Activated CD4-positive, alpha-beta T cell treated with anti-CD3 and anti-CD28 coated beads, Interleukin-2, amount 10 ng/mL, durations not matched to agents 24 days and 14 days (primary cell): ENCODE measurements at places on chromosomes 7 and 10.

- no peak for DNase-seq
- H3K27me3 ChIP-seq = peaks cover 14% of the 10 kb centered on the region
- H3K36me3 ChIP-seq = no peaks in the 10 kb centered on the region
- peaks cover 2% of the 10 kb centered on the region for H3K4me1 ChIP-seq
These were observed 214.1 kb downstream of the KLF6 start for GRCh38 chr10:3570855-3571266.

DNA sequence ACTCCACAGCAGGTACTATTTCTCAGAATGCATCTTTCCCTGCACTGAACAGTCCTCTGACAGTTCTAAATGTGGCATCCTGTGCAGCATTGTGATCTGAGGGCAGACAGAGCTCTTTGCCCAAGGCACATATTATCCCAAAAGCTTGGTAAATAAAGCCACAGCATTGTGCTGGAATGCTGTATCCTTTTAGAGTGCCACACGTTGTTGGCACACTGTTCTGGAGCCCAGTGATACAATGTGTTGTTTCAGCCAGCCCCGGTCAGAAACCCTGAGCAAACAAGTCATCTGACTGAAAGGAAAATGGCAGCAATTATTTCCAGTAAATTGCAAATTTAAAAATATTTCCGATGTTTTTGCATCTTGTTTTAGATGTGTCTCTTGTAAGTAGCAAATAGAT lies 45.4 kb downstream of the NAMPT start:
- no peak overlapping the region for H3K27ac ChIP-seq
- H3K4me1 ChIP-seq = no peaks in the 10 kb centered on the region
- H3K36me3 ChIP-seq = no peaks in the 10 kb centered on the region
- DNase-seq = peak; percentile 37
- H3K27me3 ChIP-seq = peaks cover 3% of the 10 kb centered on the region

DNA sequence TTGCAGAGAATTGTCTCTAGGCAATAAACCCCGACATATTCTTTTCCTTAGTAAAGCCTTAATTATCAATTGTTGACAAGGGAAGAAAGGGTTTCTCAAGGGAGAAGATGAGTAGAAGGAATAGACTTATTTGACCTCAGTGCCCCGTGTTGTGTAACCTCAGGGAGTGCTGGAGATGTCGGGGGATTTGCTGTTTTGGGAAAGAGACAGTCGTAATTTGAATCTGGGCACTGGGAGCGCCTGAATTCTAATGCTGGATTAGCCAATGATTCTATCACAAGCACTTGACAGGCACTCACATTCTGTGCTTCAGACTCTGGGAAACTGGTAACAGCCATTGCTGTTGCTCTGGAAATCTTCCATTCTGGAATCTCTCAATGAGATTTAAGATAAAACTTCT lies 13.8 kb upstream of the LMOD2 start:
- no peak overlapping the region for H3K27ac ChIP-seq
- no peaks in the 10 kb centered on the region for H3K36me3 ChIP-seq
- H3K4me3 ChIP-seq = no peak overlapping the region
- H3K4me1 ChIP-seq = no peaks in the 10 kb centered on the region
- H3K27me3 ChIP-seq = peaks cover 40% of the 10 kb centered on the region

DNA sequence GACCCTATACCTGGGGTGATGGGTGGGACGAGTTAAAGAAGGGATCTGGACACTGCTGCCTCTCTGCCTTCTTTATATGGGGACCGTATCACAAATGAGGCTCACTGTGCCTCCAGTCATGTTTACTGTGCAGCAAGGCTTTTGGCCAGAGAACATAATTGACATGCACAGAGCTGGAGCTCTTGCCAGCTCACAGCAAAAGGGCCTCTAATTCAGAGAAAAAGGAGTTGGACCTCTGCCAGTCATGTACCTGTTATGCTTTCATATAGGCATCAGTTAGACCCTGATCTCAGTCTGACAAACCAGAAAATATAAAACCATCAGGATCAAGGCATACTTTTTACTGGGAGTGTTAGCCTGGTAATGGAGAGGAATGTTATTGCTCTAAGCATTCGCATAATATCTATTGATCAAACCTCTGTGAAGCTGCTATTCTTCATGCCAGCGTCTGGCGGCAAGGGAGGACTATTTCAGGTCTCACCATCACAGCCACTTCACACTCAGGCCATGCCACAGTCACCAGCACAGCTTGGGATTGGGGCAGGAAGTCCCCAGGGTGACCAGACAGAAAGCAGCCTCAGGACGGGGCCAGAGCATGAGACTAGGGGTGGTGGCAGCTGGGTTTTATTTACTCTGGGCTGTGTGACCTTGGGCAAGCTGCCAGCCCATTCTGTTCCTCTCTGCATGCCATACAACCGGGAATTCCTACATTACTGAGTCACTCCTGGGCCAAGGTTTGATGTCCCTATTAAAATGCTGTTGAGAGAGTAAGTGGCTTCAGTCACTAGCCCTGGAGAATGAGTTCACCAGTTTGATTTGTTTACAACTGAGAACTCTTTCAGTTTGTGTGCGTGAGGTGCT lies 90.1 kb downstream of the NPSR1 start:
- H3K36me3 ChIP-seq = no peaks in the 10 kb centered on the region
- H3K27ac ChIP-seq = no peak overlapping the region
- no peak overlapping the region for H3K4me3 ChIP-seq
- DNase-seq = no peak

DNA sequence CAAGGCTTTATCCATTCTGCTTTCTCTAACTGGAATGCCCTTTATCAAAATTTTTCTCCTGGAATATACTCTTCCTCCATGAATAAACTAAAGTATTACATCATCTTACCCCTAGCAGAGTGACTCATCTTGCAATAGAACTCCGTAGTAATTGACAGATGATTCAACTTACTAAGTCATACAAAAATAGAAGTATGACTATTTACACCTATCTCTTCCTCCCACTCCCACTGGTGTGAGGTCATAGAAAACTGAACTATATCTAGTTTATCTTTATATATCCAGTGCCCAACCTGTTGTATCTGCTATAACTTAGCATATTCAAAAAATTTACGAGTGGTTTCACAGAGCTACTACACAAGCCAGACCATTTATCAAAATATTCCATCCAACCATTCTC lies 26.1 kb downstream of the ABCB1 start:
- H3K36me3 ChIP-seq = no peaks in the 10 kb centered on the region
- no peak overlapping the region for H3K27ac ChIP-seq
- H3K4me1 ChIP-seq = peaks cover 8% of the 10 kb centered on the region
- no peak overlapping the region for H3K4me3 ChIP-seq
- DNase-seq = no peak
- H3K27me3 ChIP-seq = no peaks in the 10 kb centered on the region

- peaks cover 26% of the 10 kb centered on the region for H3K4me1 ChIP-seq
- H3K27me3 ChIP-seq = no peaks in the 10 kb centered on the region
- DNase-seq = no peak
- H3K36me3 ChIP-seq = no peaks in the 10 kb centered on the region
- H3K27ac ChIP-seq = no peak overlapping the region
- H3K4me3 ChIP-seq = no peak overlapping the region
These were observed 80.6 kb downstream of the GSAP start for GRCh38 chr7:77335581-77335980.

DNA sequence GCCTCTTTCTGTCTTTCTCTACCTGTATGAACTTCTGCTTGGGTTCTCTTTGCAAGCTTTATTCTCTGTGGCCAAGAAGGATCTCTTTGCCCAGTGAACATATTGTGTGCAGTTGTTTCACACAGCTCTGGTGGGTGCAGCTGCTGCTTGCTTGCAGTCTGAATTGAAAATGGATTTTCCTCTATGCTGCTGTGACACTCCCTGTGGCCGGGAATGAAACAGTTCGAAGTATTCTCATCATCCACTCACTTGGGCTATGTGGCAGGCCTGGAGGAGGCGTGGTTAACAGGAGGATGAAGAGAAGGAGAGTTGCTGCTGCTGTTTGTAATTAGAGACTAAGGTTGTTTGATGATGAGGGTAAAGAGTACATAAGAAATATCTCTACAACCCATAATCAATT lies 28.4 kb upstream of the ITGA8 start:
- H3K27ac ChIP-seq = no peak overlapping the region
- no peaks in the 10 kb centered on the region for H3K4me1 ChIP-seq
- no peak overlapping the region for H3K4me3 ChIP-seq

DNA sequence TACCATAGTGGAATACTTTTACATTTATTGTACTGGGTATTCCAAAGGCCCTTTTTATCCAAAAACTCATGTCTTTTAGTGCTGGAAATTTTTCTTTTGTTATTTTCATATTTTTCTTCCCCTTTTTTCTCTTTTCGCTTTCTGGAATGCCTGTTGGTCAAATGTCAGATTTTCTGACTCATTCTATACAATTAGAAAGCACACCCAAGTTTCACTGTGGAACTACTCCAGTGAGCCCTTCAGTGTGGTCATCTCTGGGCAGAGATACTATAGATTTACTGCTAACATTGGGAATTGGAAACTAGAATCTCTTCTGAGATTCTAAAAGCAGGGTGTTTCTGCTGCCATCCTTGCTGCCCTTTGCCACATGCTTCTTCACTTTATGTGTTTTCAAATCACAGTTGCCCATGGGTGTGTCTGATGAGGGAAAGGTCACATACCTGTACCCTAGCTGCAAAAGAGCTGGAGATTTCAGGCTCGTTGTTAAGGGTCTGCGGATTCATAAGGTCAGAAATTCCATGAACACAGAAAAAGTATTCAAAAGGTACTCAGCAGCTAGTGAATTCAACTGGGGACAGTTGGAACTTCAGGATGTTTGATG lies 5.6 kb upstream of the WASL start:
- no peaks in the 10 kb centered on the region for H3K36me3 ChIP-seq
- DNase-seq = no peak
- H3K27ac ChIP-seq = no peak overlapping the region
- H3K4me1 ChIP-seq = peaks cover 20% of the 10 kb centered on the region

GRCh38 chr7:69773535-69774225 lies 175.4 kb downstream of the AUTS2 start:
- no peaks in the 10 kb centered on the region for H3K27me3 ChIP-seq
- H3K4me3 ChIP-seq = no peak overlapping the region
- H3K36me3 ChIP-seq = no peaks in the 10 kb centered on the region
- H3K27ac ChIP-seq = no peak overlapping the region
- DNase-seq = no peak

- H3K36me3 ChIP-seq = no peaks in the 10 kb centered on the region
- no peaks in the 10 kb centered on the region for H3K4me1 ChIP-seq
- H3K4me3 ChIP-seq = no peak overlapping the region
- H3K27ac ChIP-seq = no peak overlapping the region
These were observed 424.9 kb downstream of the CALN1 start for GRCh38 chr7:71987200-71987767.

DNA sequence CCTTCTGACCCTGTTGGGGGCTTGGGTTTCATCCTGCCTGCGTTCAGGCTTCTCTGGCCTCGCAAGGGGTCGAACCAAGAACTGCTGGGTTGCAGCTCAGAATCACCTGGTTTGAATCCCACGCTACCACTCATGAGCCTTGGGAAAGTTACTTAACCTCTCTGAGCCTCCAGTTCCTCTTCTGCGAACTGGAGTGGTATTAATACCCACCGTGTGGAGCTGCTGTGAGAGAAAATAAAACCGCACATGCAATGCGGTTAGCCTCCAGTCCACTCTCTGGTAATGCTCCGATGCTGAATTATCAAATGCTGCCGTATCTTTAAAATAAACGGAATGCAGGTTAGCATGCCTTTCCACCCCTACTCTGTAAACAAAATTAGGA lies 171.9 kb downstream of the ARHGAP12 start:
- H3K4me1 ChIP-seq = peaks cover 18% of the 10 kb centered on the region
- no peaks in the 10 kb centered on the region for H3K27me3 ChIP-seq
- H3K27ac ChIP-seq = no peak overlapping the region
- no peak overlapping the region for H3K4me3 ChIP-seq

- H3K36me3 ChIP-seq = no peaks in the 10 kb centered on the region
- DNase-seq = no peak
These were observed 210.3 kb downstream of the PTEN start for GRCh38 chr10:88073682-88074081.

DNA sequence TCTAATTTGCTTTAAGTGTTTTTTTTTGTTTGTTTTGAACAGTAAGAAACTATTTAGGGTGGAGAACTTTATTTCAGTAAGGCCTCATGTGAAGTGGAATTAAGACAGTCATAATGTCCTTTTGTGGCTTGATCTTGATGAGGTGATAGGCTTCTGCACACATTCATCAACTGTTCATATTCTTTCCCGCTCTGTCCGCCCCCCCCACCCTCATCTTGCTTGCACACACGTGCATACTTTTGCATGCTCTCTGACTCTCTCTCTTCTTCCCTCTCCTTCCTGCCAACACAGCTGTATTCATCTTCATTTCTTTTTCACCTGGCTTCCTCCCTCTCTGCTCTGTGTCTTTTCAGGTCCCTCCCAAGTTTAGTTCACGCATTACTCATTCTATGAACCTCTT lies 429.6 kb downstream of the AUTS2 start:
- H3K27ac ChIP-seq = no peak overlapping the region
- H3K27me3 ChIP-seq = peaks cover 3% of the 10 kb centered on the region
- no peak overlapping the region for H3K4me3 ChIP-seq

DNA sequence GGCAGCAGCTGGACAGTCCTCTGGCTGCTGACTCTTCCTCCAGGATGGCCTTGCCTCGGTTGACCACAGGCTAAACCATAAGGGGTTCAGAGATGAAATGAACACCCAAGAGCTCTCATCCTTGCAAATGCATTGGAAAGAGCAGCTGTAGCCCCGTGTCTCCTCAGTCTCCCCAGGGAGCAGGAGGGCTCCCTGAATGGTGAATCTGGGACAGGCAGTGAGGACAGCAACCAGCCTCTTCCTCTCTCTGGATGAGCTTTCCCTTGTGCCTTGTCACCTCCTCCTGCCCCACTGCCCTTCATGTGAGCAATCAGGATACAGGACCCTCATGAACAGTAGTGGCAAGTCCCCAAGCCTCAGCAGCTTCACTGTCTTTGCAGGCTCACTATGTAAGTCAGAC lies 23.9 kb upstream of the GDF10 start:
- H3K4me3 ChIP-seq = no peak overlapping the region
- no peaks in the 10 kb centered on the region for H3K36me3 ChIP-seq
- peaks cover 26% of the 10 kb centered on the region for H3K4me1 ChIP-seq
- no peak overlapping the region for H3K27ac ChIP-seq
- peaks cover 4% of the 10 kb centered on the region for H3K27me3 ChIP-seq
- no peak for DNase-seq

DNA sequence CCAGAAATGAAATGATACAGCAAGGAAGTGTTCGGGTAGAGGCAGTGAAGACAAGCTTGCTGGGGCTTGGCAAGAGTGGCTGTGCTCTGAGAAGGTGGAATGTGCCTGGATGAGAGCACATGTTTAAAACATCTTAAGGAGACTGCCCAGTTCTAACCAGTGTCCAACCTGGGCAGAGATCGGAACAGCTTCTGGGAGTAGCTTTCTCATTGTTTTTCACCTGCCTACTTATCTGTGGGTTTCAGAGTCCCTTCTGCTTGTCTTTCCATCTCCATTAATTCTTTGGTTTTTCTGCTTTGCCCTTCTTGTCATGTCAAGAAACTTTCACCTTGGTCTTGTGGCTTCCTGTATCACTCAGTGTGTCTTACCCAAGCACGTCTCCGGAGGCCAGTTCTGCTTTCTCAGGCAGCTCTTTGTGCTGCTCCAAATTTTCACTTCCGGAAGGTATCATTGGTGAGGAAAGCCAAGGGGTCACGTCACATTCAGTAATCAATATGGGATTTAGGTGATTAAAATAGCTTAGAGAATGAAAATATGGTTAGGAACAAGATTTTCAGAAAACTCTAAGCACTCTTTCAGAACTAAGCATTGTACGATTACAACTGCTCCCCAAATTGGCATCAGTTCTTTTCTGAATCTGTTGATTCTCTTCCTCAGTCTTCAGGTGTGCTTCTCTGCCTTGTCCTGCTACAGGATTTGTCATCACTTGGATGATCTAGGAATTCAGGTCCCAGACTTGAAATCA lies 5.5 kb upstream of the LAMB4 start:
- H3K36me3 ChIP-seq = peaks cover 3% of the 10 kb centered on the region
- H3K4me1 ChIP-seq = peaks cover 25% of the 10 kb centered on the region
- peak overlapping the region; percentile 66 for H3K4me3 ChIP-seq
- peak; percentile 82 for DNase-seq
- H3K27me3 ChIP-seq = peaks cover 14% of the 10 kb centered on the region
- peak overlapping the region; percentile 93 for H3K27ac ChIP-seq
